ENCODE measurements at places on chromosomes 11 and 22. TPM values are rescaled to one million over a fixed set of nuclear protein-coding genes. Genes with fewer than 3 reads are reported as not detected.

DNA sequence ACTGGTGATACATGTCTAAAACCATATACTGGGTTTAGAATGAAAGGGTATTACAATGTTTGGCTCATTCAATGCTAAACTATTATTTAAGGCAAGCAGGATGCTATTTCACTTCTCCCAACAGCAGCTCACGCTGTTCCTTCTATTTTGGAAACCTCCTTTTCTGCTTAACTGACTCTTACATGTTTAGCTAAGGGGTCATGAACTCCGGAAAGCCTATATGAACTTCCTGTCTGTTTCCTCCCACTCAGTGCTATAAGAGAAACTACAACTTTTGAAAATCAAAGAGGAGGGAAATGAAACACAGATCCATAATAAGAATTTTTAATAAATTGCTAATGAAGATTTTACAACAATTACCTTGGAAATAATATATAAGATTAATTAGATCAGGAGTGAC lies 30.9 kb downstream of the SLC36A4 start:
- DNase-seq: no peak

Gene LRRC74B
- total RNA-seq: not detected

Gene INPP5J
- total RNA-seq: 8.7 TPM

- no peak for DNase-seq
Observed at GRCh38 chr11:96036863-96037262, 113.0 kb upstream of the MTMR2 start.

Gene TRAPPC4
- total RNA-seq: 82.6 TPM

DNA sequence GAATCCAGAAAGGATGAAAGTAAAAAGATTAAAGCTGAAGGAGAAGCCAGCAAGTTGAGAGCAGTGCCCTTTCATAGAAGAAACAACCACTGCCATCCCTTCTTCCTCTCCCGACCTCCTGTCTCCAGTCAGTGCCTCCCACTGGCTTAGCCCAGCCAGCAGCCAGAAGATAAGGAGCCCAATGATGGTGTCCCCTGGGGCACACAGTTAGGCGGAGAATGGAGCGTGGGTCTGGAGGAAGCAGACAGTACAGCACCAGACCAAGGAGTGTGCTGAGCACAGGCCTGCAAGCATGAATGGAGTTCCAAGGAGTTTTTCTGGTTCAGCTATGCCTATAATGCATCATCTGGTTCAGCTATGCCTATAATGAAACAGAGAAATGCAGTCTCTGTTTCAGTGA lies 54.3 kb upstream of the TNRC6B start:
- DNase-seq: no peak

DNA sequence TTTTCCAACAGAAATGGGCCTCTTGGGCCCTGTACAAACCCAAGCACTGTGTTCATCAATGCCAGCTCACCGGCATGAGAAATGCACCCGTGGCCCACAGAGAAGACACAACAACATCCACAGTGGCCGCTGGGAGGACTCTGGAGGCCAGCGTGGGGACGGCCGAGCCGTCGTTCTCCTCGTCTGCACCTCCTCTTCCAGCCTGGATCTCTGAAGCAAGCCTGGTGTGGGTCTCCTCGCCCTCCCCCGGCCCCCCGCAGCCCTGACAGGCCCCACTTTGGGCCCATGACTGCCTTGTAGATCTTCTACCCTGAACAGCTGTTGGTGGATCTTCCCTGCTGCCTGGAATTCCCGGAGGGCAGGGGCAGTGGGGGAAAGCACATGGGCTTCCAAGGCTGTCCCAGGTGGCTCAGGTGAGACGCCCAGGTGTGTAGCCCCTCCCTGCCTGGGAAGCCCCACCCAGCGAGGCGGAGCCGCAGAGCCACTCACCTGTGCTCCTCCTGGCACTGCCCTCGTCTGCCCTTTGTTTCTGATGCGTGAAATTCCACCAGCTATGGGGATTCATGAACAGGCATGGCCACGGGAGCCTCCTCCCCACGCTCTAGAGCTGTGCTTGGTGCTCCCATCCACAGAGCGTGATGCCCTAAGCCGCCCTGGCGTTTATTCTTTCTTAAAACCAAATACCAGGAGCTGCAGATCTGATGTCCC lies 225.9 kb downstream of the BRD1 start:
- DNase-seq: no peak

DNA sequence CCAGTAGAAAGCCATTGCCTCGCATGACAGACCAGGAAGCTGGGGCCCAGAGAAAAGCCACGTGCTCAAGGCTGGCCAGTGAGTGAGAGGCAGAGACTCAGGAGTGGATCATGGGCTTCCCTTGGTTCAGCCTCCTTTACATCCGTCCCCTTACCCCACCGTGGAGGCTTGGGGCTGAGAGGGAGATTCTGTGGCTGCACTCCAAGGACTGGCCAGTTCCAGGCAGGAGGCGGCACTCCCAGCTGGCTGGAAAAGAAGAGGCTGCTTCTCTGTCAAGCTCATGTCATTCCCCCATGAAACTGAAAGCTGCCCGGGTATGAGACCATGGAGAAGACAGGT lies 6.6 kb upstream of the ASCL2 start:
- no peak for DNase-seq

DNA sequence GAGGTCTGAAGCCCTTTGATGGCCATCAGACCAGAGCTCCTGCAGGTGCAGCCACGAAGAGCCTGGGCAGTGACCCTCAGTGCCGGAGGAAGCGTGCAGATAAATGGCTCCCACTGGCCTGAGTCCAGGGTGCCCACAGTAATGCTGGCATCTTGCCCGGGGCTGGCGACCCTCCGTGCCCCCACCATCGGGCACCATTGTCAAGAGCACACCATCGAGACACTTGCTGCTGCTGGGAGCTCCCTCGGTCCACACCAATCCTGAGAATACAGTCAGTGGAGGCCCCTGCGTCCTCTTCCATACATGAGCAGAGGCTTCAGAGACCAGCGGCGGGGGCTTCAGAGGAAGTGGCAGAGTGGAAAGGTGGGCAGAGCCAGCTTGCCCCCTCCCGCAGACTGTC lies 1448.3 kb downstream of the BRD1 start:
- no peak for DNase-seq

- no peak for DNase-seq
Observed at GRCh38 chr11:43866520-43866919, 14.1 kb upstream of the ALKBH3 start.

Gene TTC36
- 1.2 TPM for total RNA-seq

- no peak for DNase-seq
Observed at GRCh38 chr11:95076981-95077380, 10.3 kb downstream of the SRSF8 start.

GRCh38 chr22:39962071-39962470 lies 1.9 kb downstream of the TMA7B start:
- no peak for DNase-seq

- DNase-seq: no peak
Observed at GRCh38 chr11:18245396-18245795, 3.1 kb downstream of the SAA2 start.

Gene FDXACB1
- 1.8 TPM for total RNA-seq

GRCh38 chr11:373716-374551 lies 4.6 kb downstream of the B4GALNT4 start:
- no peak for DNase-seq

GRCh38 chr11:68652683-68653156 lies 31.6 kb upstream of the GAL start:
- no peak for DNase-seq
